Activated naive CD4-positive, alpha-beta T cell treated with anti-CD3 and anti-CD28 coated beads, Interleukin-2, amount 50 U/mL, for 72 hours (primary cell): ENCODE measurements at places on chromosomes 3 and 15.

DNA sequence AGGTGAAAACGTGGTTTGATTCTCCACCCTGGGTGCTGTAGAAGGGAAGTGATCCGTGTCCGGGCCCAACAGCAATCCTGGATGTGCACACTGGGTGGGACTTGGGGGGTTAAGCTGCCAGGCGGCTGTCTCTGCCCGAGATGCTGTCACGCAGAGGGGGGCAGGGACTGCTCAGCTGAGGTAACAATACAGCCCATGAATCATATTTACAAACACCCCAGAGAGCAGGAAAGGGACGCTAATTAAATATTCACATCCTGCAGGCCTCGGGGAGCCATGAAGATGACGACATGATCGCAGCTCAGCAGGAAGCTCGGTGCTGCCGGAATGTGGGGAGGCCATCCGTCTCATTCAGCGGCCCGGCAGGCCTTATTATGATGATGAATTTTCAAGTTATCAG, 17.9 kb upstream of the CRABP1 start:
- DNase-seq, result no peak

DNA sequence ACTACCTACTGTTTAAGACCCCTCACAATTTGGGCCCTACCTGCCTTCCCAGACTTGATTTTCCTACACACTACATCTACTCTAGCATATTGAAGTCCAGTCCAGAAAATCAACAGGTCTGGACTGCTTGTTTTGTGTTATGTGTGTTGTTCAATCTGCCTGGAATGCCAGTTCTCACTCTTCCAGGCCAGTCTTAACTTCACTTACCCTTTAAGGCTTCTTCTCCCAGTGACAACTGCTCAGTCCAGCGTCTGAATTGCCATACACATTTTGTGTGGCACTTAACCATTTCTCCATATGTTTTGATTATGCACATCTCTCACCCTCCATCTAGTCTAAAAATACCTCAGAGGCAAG, 1.1 kb downstream of the TICRR start:
- no peak for DNase-seq

GRCh38 chr15:35061161-35061824, 23.8 kb downstream of the NANOGP8 start:
- no peak for DNase-seq

- DNase-seq, result no peak
Measured at GRCh38 chr3:167887096-167887495, 151.6 kb downstream of the SERPINI1 start.

DNA sequence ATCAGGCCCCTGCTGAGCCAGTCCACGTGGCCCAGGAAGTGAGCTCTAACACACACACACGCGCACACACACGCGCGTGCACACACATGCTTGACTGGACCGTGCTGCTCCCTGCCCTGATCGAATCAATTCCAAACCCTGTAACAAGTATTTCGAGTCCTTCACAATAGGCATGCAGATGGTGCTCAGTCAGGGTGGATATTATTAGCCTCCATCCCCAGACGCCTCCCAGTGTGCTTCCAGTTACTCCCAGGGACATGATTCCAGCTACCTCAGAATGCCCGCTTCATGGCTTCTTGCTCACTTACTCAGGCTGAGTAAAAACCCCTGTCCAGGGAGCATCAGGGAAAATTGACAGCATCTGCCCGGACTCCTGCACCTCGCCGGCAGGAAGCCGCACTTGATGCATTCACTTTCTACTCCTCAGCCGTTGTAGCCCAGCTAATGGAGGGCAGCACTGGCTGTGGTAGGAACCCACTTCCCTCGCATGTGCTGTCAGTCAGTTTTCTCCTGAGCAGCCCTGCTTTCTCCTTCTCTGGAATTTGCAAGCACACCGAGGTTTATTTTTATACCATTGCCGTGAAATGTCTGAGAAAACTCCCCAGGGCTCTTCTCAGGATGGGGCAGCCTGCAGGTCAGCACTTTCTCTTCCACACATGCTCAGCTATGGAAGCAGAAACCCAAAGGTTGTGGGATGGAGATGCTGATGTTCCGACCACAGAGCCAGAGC, 126.1 kb upstream of the ABHD17C start:
- DNase-seq, result no peak

DNA sequence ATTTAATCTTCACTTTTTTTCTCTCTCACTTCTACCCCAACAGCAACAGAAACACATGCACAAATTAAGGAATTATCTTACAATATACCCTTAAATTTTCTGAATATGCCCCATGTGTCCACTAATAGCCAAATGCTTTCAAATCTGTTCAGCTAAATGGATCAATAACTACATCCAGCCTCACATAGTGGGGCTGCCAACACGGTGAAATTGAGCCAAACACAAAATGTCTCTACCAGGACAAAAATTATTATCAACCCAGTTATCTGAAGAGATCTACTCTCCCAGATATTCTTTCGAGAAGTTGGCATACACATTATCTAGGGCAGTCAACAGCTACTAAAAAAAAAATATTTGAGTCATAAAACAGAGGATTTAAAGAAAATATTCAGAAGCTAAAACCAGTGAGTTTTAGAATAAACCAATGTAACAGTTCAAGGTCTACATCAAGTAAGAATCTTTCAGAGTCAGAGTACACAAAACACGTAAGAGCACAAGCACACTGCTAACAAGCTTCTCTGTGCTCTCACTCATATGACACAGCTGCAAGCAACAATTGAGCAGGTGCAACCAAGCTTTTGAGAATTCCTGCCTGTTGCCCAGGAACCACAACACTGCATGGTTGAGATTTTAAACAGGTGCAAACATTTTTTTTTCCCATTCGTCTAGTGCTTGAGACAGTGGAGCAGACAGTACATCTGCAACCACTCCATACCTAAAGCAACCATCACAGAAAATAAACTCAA, 247.7 kb downstream of the ZBTB20 start:
- no peak for DNase-seq

GRCh38 chr3:94251566-94251965, 188.7 kb downstream of the NSUN3 start:
- DNase-seq, result no peak

GRCh38 chr3:40055361-40055760, 246.0 kb downstream of the MYRIP start:
- DNase-seq, result no peak

DNA sequence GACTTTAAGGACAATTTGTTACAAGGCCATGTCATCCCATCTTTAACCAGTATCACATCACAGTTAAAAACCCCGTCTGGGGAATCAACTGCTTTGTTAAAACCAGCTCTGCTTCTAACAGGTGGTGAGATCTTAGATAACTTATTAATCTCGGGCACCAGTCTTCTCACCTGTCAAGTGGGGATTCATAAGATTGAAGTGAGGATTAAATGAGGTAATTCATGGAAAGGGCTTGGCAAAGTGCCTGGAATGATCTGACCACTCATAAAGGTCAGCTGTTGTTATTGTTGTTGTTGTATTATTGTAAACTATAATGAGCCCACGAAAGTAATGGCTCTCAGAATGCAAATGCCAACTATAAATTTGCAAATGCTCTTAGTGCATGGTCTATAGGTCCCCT, 30.1 kb upstream of the SLC24A5 start:
- no peak for DNase-seq

DNA sequence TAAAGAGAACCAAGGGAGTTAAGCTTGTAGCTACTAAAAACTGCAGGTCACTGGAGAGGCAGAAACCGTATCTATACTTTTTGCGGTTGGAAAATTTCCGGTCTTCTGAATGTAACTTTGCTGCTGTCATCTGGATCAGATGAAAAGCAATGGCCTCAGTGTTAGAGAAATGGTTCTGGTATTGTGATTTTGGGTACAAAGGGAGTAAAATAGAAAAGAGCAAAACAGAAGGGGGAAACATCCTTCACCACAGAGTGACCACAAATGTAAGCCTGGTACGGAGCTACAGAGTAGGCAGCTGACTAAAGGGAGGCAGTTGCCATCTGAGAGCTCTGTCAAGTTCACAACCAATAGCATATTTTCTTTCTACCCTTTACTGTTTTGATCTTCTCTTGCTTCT, 5.6 kb downstream of the CD96 start:
- no peak for DNase-seq

DNA sequence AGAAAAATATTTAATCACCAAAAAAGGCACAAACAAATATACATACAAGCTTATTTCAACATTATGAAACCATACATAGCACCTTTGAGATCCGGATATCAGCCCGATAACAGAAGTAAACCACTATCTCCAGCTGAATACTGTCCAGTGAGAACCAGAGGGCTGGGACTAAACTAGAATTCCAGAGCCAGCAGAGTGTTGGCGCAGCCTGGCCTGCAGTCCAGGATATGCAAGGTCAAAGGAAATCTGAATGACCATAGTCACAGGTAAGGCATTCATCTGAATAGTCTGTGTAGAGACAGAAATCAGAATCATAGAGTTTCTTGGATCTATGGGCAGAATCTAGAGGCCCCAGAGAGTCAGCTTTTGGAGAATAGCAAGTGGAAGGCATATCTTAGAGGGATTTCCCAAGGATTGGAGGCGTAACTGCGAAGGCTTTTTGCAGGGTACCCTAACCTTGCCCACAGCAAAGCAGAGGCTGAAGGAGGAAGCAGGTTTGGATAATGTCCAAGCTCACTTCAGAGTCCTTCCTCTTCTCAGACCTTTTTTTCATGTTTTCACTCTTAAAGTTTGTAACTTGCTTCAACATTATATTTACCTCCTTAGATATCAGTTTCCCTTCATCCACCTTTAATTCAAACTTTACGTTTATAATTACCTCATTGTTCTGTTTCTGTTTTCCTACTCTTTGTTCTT, 32.5 kb upstream of the TP63 start:
- no peak for DNase-seq

DNA sequence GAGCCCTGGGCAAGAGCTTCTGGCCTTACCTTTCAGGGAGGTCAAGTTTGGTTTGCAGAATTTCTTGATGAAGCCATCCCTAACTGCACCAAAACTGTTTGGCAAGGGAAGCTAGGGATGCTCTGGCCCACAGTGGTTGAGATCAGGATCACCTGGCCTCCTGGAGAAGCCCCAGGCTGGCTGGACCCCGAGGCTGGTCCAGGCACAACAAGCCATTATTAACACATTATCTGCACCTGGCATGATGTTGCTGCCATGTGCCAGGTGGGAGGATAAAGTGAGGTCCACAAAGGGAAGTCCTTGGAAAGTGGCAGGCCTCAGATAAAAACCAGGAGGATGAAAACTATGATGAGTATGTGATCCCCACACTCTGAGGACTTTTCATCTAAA, 35.9 kb upstream of the DUSP7 start:
- no peak for DNase-seq

DNA sequence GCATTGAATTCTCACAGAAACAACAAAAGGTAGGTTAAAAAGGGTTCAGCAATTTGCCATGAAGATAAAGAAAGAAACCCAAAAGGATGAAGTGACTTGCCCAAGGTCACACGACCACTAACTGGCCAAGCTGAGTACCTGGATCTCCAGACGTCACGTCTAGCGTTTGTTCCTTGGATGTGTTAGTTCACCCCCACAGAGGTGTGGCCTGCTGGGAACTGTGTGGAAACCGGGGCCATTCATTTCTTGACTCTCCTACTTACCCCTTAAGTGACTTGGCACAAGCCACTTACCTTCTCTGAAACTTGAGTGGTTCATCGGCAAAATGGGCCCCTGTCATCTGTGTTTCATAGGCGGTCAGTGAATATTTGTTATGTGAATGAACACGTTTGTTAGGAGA, 244.3 kb upstream of the SLCO3A1 start:
- DNase-seq, result no peak

DNA sequence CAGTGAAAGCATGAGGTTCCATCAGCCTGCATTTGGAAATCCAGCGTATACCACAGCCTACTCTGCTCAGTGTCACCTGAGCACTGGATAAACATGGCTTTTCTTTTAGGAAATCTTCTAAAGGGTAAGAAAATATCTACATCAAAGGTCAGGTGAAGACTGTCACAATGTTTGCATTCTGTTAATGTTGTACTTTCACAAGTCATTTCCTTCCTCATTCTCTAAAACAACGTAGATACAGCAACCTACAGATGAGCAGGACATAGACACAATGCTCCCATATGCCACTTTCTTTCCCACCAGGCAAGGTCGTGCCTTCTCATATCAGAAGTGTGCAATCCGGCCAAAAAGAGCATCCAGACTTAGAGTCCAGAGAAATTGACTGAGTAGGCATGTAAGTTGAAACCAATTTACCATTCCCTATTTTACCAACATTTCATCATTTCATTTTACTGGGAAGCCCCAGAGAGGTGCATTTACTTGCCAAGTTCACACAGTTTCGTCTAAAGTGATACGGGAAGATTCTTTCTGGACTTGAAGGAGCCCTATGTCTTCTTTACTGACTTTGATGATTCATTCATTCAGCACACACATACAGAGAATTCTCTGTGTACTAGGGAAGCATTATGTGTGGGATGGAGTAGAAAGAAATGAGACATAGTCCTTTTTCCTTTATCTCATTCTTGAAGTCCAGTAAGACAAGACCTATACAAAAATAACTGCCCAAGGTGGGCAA, 30.6 kb upstream of the LPP start:
- no peak for DNase-seq

GRCh38 chr3:76107935-76108570, 322.7 kb upstream of the ZNF717 start:
- DNase-seq, result no peak

DNA sequence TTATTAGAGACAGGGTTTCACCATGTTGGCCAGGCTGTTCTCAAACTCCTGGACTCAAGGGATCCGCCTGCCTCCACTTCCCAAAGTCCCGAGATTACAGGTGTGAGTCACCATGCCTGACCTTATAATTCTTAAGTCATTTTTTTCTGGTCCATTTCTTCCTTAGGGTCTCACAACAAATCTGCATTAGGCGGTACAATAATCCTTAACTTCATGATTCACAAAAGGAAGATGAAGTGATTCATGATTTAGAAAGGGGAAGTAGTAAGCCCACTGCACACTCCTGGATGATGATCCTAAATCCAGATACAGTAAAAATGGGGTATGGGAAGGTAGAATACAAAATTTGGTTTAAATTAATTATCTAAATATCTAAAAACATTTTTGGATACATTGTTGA, 45.0 kb upstream of the TKT start:
- no peak for DNase-seq

DNA sequence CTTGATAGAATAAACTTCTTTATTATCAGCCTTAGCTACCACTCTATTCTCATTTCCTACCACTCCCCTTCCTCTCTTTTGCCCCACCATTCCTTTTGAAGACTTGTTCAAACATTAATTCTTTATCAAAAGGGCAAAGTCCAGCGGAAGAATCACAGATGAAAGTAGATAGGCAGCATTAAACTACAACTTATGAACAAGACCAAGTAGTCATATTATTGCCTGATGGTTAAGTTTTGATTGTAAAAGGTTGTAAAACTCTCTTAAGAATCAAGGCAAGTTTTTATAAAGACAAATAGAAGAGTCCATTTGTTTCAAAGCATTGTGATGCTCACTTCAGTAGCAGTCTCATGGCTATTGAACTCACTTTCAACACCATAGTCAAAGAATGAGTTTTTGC, 22.4 kb upstream of the TGFBR2 start:
- no peak for DNase-seq

DNA sequence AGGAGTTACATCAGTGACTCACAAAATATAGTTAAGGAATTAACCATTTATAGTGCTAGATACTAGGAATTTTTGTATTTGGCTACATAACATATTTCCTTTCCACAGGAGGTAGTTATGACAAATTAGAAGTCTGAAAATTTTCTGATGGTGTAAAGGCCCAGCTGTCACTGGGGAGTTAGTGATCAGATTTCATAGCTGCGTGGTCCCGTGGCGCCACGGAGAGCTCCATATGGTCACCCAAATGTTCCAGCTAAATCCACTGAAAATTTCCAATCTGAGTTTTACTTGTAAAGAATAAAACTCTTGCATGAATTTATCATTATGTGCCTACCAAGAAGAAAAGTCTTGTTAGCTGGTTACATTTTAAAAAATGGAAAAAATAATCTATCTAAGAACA, 368.9 kb upstream of the PLSCR5 start:
- no peak for DNase-seq

GRCh38 chr15:72130272-72130671, 12.1 kb downstream of the SENP8 start:
- no peak for DNase-seq
